ENCODE measurements at places on chromosomes 2 and 18. TPM values are rescaled to one million over a fixed set of nuclear protein-coding genes. Genes with fewer than 3 reads are reported as not detected.

Gene PDE1A
- total RNA-seq, result not detected

Gene C18orf54
- total RNA-seq, result 11.7 TPM

Gene STARD6
- total RNA-seq, result not detected

Gene NT5DC4
- total RNA-seq, result not detected

Gene CELF4
- not detected for total RNA-seq

Gene CTLA4
- 245 TPM for total RNA-seq

Gene FAM98A
- 46.7 TPM for total RNA-seq

Gene RNU2-63P
- 14.4 TPM for total RNA-seq

Gene OR6B2
- not detected for total RNA-seq

Gene EFEMP1
- not detected for total RNA-seq

Gene HNRNPLL
- 106 TPM for total RNA-seq

Gene SMIM21
- not detected for total RNA-seq

Gene DLX2
- not detected for total RNA-seq

Gene NEDD4L
- total RNA-seq, result 3.4 TPM

Gene IL36RN
- not detected for total RNA-seq

Gene TMEM178A
- total RNA-seq, result 0.48 TPM

Gene MSTN
- not detected for total RNA-seq

Gene TMEM37
- not detected for total RNA-seq

Gene C2orf69
- 17.9 TPM for total RNA-seq

Gene REEP1
- 0.07 TPM for total RNA-seq

Gene CXCR4
- total RNA-seq, result 141 TPM

Gene ERBB4
- not detected for total RNA-seq

Gene ZSWIM2
- total RNA-seq, result not detected

Gene SH3YL1
- 21.6 TPM for total RNA-seq

Gene KLHL14
- total RNA-seq, result not detected

Gene FSHR
- not detected for total RNA-seq

Gene EPHA4
- total RNA-seq, result 7.0 TPM

Gene UGT1A4
- total RNA-seq, result not detected

Gene STPG4
- not detected for total RNA-seq

Gene MRPL44
- total RNA-seq, result 41.6 TPM

Gene UGT1A6
- total RNA-seq, result not detected

Gene METTL8
- 40.9 TPM for total RNA-seq

Gene CIDEA
- total RNA-seq, result not detected

Gene GPR35
- 4.7 TPM for total RNA-seq

Gene SH3BP4
- total RNA-seq, result 0.46 TPM

Gene RPRM
- not detected for total RNA-seq

Gene NYAP2
- not detected for total RNA-seq

Gene DES
- not detected for total RNA-seq

Gene SH3RF3
- 0.34 TPM for total RNA-seq

Gene VWA3B
- not detected for total RNA-seq

Gene POTEC
- total RNA-seq, result not detected

Gene ABCB11
- total RNA-seq, result not detected

Gene APOB
- total RNA-seq, result not detected

Gene CHST9
- not detected for total RNA-seq

Gene AGXT
- total RNA-seq, result not detected

Gene TMEM200C
- not detected for total RNA-seq
